ENCODE measurements at places on chromosomes 3 and 15.

DNA sequence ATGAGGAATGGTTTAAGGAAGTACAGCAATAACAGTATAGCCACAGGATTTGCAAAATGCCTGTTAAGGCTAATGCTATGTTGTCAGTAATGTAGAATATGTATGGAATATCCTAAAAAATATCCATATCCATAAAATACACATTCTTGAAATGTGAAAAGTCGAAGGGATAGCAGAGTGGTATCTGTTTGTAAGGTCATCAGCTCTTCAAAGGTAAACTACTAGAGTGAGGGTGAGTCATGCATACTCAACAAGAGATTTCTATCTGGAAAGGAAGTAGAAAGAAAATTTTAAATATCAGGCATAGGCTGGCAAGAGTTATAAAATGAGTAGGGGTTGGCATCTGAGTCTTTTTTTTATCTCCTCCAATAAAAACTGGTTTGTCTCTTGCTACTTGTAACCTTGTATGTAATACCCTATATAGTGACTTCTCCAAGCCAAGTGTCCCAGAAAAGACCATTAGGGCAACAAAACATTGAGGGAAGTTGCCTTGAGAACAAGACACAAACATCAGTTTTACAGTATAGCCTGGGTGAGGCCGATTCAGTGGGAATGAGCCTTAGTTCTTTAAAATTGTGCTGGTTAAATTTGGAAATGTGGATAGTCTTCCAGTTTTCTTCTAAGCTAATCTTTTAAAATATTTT is 103.1 kb downstream of the SPATA16 start:
- no peak for DNase-seq

- no peak for DNase-seq
Observed at GRCh38 chr3:62356356-62356755, 17.0 kb downstream of the FEZF2 start.

- DNase-seq: no peak
Observed at GRCh38 chr3:31858439-31858838, 122.6 kb downstream of the OSBPL10 start.

GRCh38 chr3:32354362-32354778 is 37.3 kb upstream of the CMTM7 start:
- DNase-seq: no peak

GRCh38 chr3:40186508-40186907 is 123.0 kb upstream of the EIF1B start:
- no peak for DNase-seq

DNA sequence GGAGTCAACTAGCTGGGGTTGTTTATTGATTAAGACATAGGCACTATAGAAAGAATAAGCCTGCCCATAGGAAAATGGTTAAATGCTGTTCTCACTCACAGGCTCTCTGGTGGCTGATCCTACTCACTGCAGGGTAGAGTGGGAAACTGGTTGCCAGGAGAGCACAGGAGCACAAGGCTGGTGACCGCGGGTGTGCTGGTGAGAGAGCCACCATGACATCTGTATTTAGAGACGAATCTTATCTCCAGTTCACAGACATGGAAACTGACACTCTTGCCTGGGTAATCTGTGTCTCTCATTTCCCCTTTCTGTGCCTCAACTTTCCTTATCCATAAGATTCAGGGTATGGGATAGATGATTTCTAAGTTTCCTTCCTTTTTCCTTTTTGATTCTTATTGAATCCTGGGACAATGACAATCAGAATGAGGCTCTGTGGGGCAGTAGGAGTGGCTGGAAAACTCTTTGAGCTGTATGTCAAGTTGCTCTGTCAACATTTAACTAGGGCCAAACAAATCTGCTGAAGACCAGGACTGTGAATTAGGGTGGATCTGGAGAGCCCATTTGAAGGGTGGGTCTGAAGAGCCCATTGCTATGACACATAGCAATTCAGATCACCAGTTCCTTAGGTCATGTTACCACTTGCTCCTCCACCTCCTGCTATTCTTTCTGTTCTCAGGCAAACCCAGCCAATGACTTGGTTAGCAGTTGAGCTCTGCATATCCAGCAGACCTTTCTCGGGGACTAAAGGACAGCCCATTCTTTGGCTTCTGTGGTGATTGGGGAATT is 286.1 kb upstream of the TBL1XR1 start:
- DNase-seq: no peak

GRCh38 chr3:13023235-13023970 is 49.8 kb downstream of the IQSEC1 start:
- no peak for DNase-seq

- DNase-seq: no peak
Observed at GRCh38 chr3:4976109-4976508, 3.1 kb upstream of the BHLHE40 start.

DNA sequence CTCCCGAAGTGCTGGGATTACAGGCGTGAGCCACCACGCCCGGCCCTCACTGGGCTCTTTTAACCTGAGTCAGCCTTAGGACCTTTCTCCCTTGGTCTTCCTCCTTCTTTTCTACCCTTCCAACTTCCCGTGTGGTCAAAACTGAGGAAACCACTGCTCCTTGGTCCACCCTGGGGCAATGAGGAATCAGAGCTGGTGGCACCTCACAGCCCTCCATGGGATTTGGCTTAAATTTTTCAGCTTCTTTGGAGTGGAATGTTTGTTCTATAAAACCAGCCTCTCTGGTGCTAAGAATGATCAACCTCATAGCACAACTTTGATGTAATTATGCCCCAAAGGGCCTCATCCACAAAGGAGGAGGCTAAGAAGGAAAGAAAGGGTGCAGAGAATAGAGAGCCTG is 76.6 kb upstream of the CFAP20DC start:
- DNase-seq: no peak
